ENCODE measurements at places on chromosomes 5 and 9.
A peak's percentile ranks its signal among the peaks of the same experiment; 100 is the strongest.

- DNase-seq, result no peak
Measured at GRCh38 chr9:132731230-132731629, 61.0 kb downstream of the GTF3C4 start.

DNA sequence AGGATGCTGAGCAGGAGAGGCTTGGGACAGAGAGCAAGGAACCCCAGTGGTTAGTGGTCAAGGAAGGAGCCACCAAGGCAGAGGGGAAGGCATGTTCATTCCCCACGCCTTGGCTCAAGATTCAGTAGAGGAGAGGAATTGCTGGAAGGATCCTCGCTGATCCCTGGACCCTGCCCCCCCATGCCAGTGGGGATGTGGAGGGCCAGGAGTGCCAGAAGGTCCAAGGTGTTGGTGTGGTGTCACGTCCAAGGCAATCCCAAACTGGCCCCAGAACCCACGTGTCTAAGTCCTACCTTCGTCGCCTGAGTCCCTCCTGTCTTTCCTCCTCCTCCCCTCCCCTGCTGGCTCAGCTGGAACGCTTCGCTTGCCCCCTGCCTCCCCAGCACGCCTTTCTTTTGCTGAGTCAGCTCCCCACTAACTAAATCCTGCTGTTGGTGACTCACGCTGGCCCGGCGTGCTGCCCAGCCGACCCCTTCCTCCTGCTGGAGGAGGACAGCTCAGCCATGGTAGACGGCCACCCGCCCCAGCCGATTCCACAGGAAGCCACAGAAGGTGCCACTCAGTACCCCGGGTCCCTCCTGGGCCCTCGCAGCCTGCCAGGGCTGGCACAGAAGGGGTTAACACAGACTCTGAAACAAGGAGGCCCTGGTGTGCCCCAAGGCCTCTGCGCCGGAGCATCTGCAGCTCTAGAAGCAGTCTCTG is 37.6 kb upstream of the ORM1 start:
- peak; percentile 92 for DNase-seq

- DNase-seq, result no peak
Measured at GRCh38 chr9:31715250-31715649, 669.2 kb upstream of the ACO1 start.

- no peak for DNase-seq
Measured at GRCh38 chr5:55062039-55062779, 38.2 kb downstream of the GZMK start.

GRCh38 chr5:168152660-168153059 is 138.8 kb upstream of the WWC1 start:
- DNase-seq, result peak; percentile 57

DNA sequence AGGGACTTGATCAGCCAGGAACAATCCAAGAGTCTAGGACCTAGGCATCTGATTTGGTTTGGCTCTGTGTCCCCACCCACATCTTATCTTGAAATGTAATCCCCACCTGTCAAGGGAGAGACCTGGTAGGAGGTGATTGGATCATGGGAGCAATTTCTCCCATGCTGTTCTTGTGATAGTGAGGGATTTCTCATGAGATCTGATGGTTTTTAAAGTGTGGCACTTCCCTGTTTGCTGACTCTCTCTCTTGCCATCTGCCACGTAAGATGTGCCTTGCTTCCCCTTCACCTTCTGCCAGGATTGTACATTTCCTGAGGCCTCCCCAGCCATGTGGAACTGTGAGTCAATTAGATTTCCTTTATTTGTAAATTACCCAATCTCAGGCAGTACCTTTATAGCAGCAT is 201.7 kb upstream of the ACTBL2 start:
- DNase-seq, result no peak

DNA sequence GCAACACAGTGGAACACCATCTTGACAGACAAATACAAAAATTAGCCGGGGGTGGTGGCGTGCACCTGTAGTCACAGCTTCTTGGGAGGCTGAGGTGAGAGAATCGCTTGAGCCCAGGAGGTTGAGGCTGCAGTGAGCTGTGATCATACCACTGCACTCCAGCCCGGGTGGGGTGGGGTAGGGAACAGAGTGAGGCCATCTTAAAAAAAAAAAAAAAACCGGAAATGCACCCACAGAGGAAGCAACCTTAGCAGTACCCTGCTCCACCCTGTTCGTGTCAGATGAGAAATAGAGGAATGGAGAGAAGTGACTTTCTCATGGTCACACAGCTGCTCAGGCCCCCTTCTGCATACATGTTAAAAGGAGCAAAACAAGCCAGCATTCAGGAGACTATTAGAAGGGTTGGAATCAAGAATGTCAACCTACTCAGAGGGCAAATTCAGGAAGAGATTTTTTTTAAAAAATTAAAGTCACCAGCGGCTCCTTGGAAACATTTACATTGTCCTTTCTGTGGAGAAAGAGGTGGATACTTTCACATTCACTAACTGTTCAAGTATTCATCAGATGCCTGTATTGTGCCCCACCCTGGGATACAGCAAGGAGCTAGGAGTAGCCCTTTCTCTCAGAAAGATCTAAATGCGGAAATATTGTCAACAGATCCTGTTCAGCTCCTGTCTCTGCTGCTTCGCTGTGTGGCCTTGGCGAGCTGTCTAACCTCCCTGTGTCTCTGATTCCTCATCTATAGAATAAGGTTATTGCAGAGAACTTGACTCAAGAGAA is 41.0 kb downstream of the CYFIP2 start:
- DNase-seq, result no peak

- DNase-seq, result no peak
Measured at GRCh38 chr5:34734326-34734725, 78.2 kb downstream of the RAI14 start.

DNA sequence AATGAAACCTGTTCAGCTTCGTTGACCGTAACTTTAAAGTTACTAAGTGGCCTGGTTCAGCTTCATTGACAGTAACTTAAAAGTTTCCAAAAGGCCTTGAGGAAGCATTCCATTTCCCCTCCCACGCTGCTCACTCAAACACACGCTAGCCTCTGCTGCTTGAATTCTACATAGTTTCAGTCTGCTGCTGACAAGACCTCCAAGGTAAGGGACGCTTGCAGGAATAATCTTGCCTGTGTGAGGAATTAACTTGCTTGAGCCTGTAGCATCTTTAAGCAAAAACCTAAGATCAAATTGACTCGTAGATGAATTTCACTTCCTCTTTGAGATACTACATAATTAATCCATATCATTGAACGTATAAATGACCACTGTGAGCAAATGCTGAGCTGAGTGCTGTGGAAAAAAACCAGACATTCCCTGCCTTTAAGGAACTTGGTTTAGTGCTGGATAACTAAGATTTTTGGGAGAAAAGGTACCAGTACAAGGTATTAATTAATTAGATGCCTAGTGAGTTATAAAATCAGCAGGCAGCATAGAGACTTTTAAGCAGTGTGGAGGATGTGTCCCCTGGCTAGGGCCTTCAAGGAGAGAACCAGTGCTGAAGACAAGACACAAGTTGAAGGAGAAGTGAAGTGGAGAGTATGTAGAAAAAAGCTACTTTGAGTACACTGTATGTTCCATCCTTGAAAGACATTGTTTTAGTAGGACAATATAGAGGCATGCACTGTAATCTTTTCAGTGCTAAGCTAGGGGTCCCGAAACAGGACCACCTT is 39.2 kb downstream of the GRAMD2B start:
- DNase-seq, result no peak

GRCh38 chr5:113984928-113985327 is 376.9 kb upstream of the KCNN2 start:
- DNase-seq, result no peak

GRCh38 chr9:125683486-125683885 is 23.5 kb downstream of the MAPKAP1 start:
- DNase-seq, result peak; percentile 81

DNA sequence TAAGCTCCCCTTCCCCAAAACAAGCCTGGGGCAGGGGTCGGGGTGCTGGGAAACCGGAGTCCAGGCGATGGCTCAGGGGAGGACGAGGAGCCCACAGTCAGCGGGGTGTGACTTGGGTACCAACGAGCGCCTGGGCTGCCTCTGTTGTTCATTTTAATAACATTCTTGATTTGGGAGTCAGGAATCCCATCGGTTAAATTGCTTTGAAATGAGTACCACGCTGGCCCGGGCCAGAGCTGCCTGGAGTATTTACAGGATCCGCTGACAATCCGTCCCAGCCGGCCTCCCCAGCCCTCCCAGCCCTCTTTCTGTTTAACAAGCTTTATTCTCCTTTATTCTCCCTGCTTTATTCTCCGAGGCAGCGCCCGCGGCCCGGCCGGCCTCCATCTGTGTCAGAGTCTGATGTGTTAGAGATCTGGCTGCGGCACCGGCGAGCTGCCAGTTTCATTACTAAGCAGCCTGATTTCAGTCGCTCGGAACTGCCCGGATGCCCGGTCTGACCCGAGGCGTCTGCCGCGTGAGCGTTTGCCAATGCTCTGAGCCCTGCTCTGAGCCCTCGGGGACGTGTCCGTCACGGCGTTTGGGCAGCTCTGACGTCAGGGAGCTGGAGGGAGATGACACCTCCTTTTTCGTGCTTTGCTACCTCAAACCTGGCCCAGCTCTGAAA is 16.5 kb upstream of the QRFP start:
- peak; percentile 51 for DNase-seq

GRCh38 chr5:142313682-142314081 is 11.1 kb downstream of the SPRY4 start:
- DNase-seq, result no peak

DNA sequence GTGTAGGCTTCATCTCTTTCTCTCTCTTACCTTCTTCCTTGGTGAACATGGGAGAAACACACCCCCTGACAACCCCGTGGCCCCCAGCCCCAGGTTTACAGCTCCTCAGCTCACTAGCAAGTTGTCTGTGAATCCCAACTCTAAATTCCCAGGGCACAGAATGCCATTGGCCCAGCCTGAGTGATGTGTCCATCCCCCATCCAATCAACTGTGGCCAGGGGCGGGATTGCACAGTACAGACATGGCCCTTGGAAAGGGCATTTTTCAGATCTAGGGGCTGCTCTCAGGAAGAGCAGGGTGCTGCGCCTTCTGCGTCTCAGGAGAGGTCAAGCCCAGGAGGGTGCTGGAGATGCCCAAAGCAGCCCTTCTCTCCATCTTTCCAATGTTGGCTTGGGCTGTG is 48.2 kb upstream of the ASS1 start:
- DNase-seq, result no peak

- DNase-seq, result peak; percentile 80
Measured at GRCh38 chr5:159031513-159031912, 68.2 kb downstream of the EBF1 start.

- peak; percentile 11 for DNase-seq
Measured at GRCh38 chr9:35538361-35539234, 48.7 kb downstream of the RUSC2 start.

DNA sequence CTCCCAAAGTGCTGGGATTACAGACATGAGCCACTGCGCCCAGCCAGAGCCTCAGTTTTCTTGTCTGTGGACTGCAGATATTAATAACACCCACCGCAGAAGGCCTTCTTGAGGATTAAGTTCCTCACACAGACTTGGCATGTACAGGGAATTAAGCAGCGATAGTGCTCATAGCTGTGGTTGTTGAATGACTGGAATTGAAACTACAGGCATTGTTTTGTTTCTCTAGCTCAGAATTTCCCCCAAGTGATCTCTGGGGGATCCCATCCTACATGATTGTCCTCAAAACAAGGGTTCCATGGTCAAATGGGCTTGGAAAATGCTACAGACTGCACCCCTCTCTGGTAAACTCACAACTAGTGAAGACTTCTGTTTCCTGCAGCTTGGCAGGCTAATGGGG is 44.2 kb upstream of the TDRD7 start:
- no peak for DNase-seq

DNA sequence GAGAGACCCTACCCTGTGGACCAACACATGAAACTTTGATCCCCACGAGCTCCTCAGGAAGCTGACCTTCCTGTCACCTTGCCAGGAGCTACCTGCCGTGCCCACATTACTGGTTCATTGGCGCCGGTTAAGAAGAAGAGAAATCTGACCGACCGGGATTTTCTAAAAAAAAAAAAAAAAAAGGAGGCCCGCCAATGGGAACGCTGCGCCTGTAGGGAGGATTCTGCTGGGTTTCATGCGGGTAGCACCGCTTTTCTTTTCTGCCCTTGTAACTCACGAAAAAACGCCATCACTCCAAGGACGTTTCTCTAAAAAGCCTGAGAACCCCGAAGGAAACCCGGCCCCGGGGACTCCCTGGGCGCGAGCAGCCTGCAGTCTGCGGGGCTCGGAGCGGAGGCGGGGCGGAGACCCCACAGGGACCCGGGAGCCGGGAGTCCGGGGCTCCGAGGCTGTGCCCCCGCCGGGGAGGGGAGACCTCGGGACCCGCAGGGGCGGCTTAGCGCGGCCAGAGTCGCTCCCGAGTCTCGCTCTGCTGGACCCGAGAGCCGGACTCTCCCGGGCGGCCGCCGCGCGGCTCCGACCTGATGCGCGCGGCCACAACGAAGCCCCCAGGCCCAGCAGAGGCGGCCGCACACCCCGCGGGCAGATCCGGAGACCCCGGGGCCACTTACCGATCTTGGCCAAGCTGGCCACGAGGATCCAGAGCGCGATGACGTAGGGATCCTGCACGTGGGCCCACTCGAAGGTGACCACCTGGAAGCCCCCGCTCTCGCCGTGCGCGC is 617 bp downstream of the SLC9A3 start:
- DNase-seq, result no peak

GRCh38 chr9:93822229-93822628 is 132.9 kb downstream of the BARX1 start:
- DNase-seq, result no peak

DNA sequence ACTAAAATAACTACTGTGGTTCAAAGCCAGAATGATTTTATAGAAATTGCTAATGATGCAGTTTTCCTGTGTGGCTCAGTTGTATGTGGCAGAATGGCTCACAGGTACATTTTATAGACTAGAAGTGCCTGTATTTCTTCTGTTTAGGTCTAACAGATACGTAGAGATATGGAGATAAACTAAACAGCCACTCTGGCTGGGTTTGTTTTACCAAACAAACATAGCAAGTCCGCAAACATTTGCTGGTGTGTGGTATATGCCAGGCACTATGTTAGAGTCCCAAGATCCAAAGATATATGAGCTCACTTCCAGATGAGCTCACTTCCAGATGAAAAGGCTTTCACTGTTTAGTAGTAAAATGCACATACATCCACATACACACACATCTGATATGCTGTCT is 24.4 kb downstream of the ADRB2 start:
- DNase-seq, result no peak

DNA sequence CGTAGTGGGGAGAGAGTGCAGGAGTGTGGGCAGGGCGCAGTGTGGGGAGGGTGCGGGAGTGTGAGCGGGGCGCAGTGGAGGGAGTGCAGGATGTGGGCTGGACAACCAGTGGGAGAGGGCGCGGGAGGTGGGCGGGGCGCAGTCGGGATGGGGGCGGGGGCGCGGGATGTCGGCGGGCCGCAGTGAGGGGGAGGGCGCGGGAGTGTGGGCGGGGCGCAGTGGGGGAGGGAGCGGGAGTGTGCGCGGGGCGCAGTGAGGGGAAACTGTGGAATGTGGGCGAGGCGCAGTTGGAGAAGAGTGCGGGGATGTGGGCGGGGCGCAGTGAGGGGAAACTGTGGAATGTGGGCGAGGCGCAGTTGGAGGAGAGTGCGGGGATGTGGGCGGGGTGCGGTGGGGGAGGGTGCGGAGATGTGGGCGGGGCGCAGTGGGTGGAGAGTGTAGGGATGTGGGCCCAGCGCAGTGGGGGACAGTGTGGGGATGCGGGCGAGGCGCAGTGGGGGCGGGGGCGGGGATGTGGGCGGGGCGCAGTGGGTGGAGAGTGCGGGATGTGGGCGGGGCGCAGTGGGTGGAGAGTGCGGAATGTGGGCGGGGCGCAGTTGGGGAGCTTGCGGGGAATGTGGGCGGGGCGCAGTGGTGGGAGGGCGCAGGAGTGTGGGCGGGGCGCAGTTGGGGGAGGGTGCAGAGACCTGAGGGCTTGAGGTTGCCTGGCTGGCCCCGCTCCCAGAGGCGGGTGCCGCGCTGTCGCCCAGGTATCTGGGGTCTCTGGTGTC is at the start of gene NXNL2:
Gene NXNL2, plus strand, starts transcription at position 723 of the 770 bp plus-strand sequence. CDS start 257 bp downstream, outside the sequence.
- DNase-seq, result peak; percentile 82

- DNase-seq, result no peak
Measured at GRCh38 chr5:6455571-6456200, 7.0 kb downstream of the UBE2QL1 start.

GRCh38 chr9:12847561-12847960 is 72.7 kb downstream of the LURAP1L start:
- DNase-seq, result no peak
